ENCODE measurements at places on chromosomes 12 and 14.

GRCh38 chr12:128652136-128652751 is 171.5 kb downstream of the SLC15A4 start:
- DNase-seq = no peak

- peak; percentile 92 for DNase-seq
Measured at GRCh38 chr12:107027636-107028053, 40.7 kb upstream of the MTERF2 start.

DNA sequence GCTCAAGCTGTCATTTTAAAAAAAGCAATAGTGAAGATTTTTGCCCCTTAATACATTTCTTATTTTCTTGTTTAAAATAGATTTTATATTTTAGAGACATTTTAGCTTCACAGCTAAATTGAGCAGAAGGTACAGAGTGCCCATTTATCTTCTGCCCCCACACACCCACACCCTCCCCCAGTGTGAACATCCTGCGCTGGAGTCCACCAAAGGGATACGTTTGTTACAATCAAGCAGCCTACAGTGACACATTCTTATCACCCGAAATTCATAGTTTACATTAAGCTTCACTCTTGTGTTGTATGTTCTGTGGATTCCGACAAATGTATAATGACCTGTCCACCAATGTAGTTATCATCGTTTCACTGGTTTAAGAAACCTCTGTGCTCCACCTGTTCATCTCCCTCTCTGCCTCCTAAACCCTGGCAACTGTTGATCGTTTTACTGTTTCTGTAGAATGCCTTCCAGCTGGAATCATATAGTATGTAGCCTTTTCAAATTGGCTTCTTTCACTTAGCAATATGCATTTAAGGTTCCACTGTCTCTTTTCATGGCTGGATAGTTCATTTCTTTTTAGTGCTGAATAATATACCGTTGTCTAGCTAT is 91.0 kb upstream of the TRAF3 start:
- DNase-seq = no peak

DNA sequence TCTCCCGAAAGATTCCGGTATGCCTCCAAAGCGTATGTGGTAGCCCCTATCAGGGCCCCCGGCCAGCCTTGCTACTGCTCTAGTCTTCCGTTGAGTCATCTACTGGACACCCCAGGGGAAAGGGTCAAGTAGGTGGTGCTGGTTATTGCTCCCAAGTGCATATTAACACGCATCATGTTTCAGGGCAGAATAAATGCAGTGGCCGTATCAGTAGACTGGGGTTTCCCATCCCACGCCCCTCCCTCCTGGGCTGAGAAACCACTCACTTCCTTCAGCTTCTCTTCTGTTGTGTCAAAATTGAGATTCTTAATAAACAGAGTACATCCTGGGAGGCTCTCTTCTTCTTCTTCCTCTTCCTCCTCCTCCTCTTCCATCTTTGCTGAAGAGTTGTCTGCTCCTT is 39.3 kb downstream of the RBM19 start:
- DNase-seq = no peak

GRCh38 chr12:67067453-67068203 is 201.5 kb upstream of the CAND1 start:
- no peak for DNase-seq

DNA sequence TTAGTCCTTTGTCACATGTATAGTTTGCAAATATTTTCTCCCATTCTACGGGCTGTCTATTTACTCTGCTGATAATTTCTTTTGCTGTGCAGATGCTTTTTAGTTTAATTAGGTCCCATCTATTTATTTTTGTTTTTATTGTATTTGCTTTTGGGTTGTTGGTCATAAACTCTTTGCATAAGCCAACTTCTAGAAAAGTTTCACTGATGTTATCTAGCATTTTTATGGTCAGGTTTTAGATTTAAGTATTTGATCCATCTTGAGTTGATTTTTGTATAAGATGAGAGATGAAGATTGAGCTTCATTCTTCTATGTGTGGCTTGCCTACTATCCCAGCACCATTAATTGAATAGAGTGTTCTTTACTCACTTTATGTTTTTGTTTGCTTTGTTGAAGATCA is 1008.4 kb upstream of the ATXN7L3B start:
- no peak for DNase-seq

GRCh38 chr12:130425698-130426245 is 88.1 kb downstream of the PIWIL1 start:
- DNase-seq = no peak

GRCh38 chr12:91885851-91886731 is 259.6 kb downstream of the BTG1 start:
- no peak for DNase-seq

DNA sequence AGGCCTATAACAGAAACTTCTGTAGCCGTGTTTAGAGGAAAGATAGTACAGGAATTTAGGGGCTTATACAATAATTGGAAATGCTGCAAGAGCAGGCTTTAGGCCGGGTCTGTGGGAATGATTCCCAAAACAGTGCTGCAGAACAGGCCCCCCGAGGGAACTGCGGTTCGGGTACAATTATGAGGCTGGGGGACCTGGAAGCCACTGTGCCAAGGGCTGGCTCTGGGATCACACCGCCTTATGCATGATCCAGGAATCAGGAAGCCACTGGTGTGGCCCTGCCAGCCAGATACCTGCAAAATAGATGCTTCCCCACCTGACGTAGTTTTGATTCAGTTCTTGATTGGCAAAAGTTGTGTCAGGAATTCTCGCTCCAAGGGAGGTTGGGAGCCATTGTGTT is 55.4 kb downstream of the CACNA1C start:
- DNase-seq = no peak

- DNase-seq = no peak
Measured at GRCh38 chr14:36582011-36582873, at the start of gene NKX2-8. Gene NKX2-8, minus strand, starts transcription at chr14:36582614. Its CDS starts 225 bp downstream, at chr14:36582389.

GRCh38 chr12:103207936-103208335 is 250.5 kb downstream of the ASCL1 start:
- DNase-seq = no peak

GRCh38 chr14:51410897-51411296 is 170.8 kb downstream of the TMX1 start:
- no peak for DNase-seq

DNA sequence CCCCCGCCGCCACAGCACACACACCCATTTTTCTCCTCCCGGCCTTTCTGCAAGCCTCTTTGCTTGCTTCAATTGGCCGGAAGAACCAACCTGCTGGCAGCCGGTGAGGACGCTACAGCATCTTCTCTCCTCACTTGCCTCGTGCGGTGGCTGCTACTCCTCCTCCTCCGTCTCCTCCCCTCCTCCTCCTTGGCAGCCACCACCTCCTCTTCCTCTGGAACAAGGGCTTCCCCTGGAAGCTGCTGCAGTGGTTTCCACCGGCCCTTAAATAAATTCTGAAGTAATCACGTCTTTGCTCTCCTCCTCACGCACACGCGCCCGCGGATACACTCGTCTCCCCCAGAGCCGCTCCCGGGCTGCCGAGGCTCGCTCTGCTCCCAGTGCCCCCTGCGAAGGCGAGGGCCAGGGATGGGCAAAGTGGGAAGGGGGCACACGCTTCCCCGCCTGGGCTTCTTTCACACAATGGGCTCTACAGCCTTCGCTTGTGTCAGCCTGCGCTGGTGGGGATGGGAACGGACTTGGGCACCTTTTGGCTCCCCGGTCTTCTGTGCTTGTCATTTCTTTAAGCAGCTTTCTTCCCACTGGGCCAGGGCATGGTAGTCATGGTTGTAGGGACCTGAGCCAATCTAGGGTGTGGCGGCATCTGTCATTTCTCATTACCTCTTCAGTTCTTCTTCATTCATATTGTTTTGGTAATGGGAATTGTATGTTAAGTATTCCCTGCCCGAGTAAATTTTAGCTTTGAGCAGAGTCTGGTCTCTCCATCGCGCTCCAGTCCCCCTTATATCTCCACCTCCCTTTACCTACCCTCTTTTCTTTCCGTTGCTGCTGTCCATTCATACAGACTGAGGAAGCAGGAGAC is at the start of gene PPFIA2:
PPFIA2 (minus strand) TSS at position 161 of the 862 bp plus-strand sequence.
- DNase-seq = peak; percentile 45

DNA sequence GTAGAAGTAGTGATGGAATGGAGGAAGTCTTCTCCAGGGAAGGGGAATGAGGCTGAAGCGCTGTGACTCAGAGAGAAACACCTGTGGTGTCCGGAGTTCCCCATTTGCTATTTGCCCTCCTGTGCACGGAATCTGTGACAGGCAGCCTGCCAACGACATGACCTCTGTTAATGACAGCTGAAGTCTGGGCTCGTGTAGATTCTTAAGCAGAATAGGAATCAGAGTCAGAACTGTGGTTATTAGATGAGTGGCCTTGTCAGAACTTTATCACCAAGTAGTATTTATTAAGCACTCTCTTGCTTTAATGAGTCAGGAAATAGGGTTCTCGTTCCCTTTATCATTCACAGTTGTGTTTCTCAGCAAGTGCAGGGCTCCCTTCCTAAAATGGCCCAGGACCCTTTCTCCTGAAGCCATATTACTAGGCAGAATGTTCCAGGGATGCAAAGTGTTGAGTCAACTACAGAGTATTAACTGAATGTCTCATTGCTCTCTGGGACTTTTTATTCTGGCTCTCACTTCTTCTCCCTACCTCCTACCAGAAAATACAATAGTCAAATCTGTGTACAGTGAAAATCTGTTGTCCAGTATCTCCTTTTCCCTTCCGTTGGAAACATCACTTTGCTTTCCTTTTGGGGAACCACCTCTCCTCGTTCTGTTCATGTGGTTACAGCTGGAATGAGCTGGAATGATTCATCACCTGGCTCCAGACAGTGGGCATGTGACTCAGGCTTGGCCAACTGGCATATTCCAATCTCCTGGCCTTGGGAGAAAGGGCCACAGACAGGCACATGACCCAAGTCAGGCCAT is 77.8 kb upstream of the MAX start:
- peak; percentile 91 for DNase-seq

DNA sequence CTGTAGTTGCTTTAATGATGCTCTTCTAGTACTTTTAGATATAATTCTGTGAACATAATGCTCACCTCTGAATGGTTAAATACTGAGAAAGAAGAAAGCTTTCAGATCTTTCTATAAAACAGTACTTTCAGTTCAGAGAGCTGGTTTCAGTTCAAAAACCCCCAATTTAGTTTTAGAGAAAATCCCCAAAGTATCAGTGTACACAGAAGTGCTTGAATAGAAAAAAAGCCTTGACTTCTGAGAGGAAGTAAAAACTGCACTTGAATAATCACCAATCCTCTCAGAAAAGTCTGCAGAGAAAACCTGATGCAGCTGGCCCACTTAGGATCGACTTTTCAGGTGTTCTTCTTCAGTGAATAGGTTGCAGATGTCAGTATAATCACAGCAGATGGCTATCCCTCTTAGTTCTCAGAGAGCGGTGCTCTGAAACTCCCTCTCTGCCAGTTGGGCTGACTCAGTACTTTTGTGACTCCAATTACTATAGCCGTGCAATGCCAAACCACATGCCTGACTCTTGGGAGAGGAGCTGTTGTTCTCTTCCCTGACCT is 616.3 kb downstream of the LRFN5 start:
- peak; percentile 57 for DNase-seq

DNA sequence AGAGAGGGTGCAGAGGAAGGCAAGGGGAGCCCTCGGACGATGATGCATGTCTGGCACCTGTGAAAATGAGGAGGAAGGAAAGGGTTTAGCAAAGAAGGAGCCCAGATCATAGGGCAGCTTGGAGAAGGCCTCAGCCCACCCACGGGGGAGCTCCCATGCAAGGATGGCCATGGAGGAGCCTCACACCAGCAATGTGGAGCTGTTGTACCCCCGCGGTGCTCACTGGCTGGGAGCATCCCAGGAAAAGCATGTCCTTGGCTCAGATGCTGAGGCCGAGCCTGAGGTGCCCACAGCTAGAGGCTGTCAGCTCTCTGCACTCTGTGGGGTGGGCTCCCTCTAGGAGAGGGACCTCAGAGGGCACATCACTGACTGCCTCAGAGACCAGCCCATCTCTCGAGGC is 622.6 kb downstream of the AACS start:
- DNase-seq = no peak

DNA sequence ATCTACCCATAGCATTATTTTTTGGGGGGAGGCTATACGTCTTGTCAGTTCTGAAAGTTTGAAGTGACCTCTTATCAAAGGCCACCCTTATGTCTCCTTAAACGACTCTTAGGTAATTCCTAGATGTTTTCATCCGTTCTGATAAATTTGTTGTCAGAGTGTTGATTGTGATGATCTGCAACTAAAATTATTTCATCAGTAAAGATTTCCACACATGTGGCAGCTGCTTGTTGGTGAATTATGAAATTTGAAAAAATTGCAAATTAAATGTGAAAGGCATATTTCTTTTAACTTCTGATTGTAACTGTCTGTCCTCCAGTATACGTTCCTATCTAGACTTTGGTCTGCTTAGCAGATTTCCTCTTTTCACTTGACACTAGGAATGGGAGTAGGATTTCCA is 1.4 kb downstream of the ADIPOR2 start:
- no peak for DNase-seq

DNA sequence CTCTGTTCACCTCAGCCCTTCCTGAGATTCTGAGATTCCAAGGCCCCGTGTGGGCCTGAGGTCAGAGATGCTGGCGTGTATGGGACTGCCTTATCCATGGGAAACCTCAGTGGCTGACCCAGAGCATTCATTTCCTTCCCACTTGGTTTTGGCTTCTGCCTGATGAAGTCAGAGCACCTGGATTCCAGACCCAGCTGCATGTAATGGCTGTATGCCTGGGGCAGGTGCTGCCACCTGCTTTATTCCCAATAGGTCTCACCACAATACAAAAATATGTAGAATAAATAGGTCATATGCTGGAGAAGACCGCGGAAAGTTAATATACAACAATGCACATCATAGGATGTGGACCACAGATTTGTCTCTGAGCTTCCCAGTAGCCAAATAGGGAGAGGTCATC is 25.6 kb downstream of the FIGNL2 start:
- no peak for DNase-seq

DNA sequence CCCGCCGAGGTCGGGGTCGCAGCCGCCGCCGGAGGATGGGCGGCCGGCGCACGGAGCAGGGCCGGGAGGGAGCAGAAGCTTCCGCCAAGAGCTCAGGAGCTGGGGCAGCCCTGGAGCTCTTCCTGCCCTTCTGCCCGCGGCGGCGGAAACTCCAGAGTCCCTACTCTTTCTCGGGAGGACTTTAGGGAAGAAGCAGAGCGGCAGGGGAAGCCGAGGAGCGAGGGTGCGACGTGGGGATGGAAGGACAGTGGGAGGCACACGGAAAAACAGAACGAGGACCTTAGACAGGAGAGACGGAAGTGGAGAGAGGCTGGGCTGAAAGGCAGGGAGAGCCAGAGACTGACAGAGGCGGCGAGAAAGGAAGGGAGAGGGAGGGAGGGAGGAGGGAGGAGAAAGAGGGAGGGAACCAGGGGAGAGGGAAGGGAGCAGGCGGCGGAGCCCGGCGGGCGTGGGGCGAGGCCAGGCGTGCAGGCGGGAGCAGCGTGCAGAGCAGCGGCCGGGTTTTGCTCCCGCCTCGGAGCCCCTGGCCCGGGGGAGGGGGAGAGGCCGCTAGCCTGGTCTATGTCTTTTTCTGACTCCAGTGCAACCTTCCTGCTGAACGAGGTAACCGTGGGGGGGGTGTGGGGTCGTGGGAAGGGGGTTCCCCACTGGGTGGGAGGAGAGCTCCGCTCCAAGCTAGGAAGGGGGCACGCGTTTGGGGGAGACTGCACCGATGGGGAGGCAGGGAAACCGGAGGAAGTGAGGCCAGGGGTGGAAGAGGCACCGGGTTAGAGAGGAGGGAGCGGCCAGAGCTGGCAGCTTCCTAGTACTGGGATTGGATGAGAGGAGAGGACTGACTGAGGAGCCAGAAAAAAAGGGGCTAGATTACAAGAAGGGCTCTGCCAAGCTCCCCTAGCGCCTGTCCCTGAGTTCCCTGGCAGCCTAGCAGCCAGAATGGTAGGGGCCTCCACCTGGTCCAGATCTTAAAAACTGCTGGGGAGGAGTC is 2.9 kb upstream of the CACNB3 start:
- DNase-seq = peak; percentile 84
